ENCODE measurements at places on chromosomes 16 and 17.

GRCh38 chr17:45436161-45436560, 3.5 kb upstream of the ARHGAP27 start:
- DNase-seq: no peak

DNA sequence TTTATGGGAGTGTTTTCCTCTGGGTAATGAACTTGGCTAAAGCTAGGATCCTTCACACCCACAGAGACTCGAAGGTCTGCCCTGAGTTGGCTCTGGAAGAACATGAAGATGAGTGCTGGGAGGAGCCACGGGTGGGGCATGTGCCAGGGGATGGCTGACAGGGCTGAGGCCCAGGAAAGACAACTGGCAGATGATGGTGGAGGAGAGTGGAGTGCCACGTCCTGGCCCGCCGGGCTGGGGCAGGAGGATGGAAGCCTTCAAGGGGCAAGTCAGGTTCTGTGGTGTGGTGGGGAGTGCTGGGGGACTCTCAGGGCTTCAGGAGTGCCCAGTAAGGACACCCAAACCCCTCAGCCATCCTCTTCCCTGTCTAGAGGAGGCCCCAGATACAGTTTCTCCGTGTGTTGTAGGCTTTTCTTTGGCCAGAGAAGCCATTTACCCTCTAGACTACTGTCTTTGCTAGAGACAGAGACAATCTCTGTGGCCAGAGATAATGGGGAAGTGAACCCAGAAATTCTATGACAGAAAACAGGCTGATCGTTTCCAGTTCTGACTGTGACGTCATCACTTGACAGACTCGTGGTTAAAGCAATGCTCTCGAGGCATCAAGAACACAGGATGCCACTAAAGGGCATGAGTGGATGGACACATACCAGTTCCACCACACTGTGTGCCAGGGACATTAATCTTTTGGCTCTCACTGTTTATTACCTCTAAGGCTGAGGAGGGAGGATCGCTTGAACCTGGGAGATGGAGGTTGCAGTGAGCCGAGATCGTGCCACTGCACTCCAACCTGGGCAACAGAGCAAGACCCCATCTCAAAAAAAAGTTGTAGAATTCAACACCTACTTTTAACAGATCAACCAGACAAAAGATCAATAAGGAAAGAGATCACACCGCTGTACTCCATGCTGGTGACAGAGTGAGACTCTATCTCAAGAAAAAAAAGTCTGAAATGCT, 18.6 kb upstream of the SLC5A10 start:
- no peak for DNase-seq

DNA sequence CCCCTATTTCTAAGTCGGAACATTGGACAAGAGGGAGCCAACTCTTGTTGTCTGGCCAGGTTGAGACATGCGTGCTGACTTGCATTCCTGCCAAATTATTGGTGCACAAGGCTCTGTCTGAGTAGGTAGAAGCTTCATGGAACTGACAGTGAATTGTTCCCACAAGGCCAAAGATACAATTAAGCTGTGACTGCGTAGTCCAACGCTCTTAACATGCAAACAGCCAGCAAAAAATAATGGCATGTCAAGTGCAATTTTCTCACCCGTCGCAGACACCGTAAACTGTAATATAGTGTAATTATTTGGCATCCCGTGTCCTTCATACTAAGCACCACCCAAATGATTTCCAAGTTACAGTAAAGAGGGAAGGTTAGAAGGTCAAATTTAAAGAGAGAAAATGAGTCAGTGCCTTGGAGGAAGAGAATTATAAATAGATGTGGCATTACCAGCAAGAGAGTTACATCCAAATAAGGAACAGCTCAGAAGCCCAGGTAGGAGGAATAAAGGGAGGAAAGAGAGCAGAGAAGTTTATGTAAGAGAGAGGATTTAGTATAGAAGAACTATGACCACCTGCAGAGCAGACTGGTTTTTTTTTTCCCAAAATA, 21.8 kb downstream of the CDH8 start:
- DNase-seq: no peak

GRCh38 chr16:51592535-51593300, 441.6 kb upstream of the SALL1 start:
- DNase-seq: no peak

DNA sequence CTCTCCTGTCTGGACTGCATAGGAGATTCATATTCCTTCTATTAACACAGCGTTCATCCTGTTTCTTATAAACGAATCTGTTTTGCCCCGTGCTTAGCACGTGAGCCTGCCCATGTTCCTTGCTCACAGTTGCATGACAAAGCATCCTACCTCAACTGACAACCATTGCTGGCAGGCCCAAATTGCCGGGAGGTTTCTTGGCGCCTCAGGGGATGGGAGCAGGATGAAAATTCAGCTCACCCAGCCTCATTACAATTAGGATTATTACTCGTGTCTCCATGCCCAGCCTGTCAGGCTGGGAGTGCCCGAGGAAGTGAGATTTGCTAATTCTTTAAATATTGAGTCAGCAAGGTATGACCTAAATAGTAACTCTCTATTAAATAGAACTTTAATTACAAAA, 36.7 kb upstream of the HELZ start:
- DNase-seq: no peak

DNA sequence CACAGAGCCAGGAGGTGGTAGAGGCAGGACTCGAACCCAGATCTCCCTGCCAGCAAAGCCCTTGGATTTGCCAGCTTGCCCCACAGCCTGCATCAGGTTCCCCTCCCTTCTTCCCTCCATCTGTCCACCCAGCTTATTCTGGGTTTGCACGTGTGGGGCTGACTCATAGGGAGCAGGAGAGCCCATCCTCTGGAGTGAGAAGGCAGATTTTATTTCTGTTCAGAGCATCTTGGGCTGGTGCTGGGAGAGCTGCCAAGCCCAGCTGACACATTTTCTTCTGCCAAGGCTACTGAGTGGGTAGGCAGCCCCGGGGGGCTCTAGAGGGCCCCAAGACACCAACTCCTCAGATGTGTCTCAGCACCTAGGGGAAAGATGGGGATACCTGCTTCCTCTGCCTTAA, 106.3 kb upstream of the CRHR1 start:
- no peak for DNase-seq

DNA sequence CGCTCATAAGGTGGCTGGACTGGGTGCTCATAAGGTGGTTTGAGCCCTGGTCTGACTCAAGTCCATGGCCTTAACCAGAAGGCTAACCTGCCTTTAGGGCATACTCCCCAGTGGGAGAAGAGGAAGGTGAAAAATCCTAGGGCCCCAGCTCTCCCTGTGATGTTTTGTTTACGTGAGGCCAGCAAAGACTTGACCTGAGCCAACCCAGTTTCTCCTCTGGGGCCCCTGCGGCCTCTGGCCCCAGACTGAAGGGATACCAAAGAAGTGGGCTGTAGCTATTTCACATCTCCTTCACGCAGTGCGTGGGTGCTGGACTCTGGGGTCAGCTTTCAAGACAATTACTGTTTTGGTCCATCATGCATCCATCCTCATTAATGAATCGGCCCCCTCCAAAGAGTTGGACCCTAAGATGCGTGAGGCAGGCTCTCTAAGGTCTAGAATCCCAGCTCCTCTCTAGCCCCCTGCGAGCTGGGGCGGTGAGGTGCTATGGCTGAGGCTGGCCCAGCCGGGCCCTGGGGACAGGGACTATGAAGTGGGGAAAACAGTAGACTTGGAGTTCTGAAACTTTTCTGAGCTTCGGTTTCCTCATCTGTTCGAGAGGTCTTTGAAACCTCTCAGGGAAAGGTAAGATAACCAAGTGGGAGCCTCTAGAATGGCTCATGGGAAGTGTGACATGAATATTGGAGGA, 1.5 kb downstream of the SH2B1 start:
- no peak for DNase-seq

DNA sequence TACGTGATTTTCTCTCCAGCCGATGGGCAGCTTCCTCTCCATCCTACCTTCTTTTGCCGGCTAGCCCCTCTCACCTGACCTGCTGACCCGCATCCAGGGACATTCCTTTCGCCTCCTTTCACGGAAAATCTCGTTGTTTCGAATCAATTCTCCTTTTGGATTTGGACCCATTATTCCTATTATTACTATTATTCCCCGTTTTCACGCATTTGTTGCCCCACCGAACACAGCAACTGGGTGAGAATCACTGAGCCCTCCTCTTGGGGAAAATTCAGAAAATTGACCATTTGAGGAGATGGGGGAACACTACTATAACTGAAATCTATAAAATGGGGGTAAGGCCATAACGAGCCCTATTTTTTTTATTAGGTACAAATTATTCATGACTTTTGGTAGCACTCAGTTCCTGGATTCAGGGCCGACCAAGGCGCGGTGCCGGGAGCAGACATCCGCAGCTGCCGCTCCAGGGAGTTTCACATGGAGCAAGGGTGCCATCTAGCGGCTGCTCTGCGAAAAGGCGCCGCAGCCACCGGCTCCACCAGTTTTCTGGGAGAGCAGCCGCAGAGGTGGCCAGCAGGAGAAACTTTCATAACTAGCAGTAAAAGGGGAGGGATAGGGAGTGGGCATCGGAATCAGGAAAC, 3.3 kb upstream of the HOXB8 start:
- peak; percentile 67 for DNase-seq

- DNase-seq: no peak
Observed at GRCh38 chr17:11178581-11178980, 62.4 kb upstream of the SHISA6 start.

All from stimulated activated CD4-positive, alpha-beta T cell treated with anti-CD3 and anti-CD28 coated beads, Interleukin-12 subunit alpha, Interleukin-12 subunit beta, amount 100 ng/mL, for 24 hours (primary cell).